Smooth muscle cell of the brain vasculature (primary cell): ENCODE measurements at places on chromosomes 7 and 10.

- peak; percentile 63 for DNase-seq
Measured at GRCh38 chr10:110530131-110530831, 32.6 kb downstream of the DUSP5 start.

DNA sequence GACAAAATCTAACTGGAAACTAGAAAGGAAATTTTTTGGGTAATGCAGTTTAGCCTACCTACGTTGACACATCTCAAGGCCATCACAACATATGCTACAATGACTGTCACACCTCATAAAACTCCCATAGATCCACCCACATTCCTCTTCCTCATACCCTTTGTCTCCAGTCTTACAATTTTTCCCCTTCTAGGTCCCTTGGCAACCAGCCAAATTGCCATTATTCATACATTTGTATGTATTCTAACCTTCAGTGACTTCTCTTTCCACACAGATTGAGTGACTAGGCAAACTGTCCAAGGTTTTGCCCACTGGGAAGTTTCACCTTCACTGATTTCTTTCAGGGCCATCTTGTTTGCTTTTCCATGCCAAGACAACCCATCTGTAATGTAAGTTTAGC lies 100.5 kb upstream of the TPK1 start:
- no peak for DNase-seq

- DNase-seq: no peak
Measured at GRCh38 chr7:111871283-111871682, 309.0 kb upstream of the IMMP2L start.

GRCh38 chr7:102320601-102321350 lies 34.1 kb downstream of the SH2B2 start:
- no peak for DNase-seq
